ENCODE measurements at places on chromosomes 1 and 21. TPM values are rescaled to one million over a fixed set of nuclear protein-coding genes. Genes with fewer than 3 reads are reported as not detected.
A peak's percentile ranks its signal among the peaks of the same experiment; 100 is the strongest.

Gene SZRD1
- 48.7 TPM for total RNA-seq

GRCh38 chr1:7430691-7431090 lies 340.4 kb upstream of the VAMP3 start:
- no peak for DNase-seq

- peak; percentile 54 for DNase-seq
Measured at GRCh38 chr1:161071886-161072371, 2.2 kb upstream of the ARHGAP30 start.

Gene OLFML2B
- 0.17 TPM for total RNA-seq

DNA sequence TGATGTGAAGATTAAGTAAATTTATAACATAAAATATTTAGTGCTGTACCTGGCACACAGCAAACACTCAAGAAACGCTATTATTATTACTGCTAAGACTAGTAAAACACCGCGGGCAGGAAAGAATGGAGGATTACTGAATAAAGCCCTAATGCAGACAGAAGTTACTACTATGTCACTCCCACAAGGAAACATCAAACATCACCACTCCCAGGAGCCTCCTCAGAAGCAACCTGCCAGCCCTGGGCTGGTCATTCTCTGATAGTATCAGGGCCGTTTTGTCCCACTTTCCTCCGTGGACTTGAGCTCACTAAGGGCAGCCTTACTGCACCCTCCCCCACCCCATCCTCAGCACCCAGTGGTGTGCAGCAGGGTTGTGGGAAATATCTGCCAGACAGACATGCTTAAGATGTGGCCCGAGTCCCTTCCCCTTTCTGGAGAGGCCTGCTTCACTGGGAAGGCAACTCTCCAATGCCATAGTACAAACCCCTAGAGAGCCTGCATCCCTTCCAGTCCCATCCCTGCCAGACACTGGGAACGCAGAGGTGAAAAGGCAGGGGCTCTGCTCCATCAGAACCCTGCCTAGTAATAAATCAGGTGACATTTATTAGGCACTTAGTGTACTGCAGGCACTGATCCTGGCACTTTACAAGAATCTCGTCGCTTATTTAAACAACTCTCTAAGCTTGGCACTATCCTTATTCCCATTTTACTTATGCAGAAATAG lies 41.7 kb upstream of the ECE1 start:
- DNase-seq, result no peak

DNA sequence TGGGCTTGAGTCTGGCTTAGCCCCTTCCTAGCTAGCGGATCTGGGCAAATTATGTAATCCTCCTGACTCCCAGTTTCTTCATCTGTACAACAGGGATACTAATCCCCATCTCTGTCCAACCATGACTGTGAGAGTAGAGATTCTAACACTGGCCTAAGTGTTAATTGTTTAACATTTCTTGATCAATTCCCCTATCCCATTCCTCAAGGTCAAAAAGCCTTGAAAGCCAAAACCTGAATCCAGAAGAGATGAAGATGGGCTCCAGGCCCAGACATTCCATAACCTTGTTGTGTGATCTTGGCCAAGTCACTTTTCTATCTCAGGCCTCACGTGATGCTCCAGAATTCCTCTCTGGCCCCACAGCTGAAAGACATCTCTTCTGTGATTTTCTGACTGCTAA lies 18.8 kb upstream of the PHLDA3 start:
- DNase-seq, result no peak

Gene LMX1A
- not detected for total RNA-seq

Gene BTG3
- total RNA-seq, result 16.5 TPM

Gene TRIM67
- total RNA-seq, result not detected

- no peak for DNase-seq
Measured at GRCh38 chr1:63276624-63277023, 45.7 kb upstream of the FOXD3 start.

Gene NFIA
- total RNA-seq, result 12.4 TPM

DNA sequence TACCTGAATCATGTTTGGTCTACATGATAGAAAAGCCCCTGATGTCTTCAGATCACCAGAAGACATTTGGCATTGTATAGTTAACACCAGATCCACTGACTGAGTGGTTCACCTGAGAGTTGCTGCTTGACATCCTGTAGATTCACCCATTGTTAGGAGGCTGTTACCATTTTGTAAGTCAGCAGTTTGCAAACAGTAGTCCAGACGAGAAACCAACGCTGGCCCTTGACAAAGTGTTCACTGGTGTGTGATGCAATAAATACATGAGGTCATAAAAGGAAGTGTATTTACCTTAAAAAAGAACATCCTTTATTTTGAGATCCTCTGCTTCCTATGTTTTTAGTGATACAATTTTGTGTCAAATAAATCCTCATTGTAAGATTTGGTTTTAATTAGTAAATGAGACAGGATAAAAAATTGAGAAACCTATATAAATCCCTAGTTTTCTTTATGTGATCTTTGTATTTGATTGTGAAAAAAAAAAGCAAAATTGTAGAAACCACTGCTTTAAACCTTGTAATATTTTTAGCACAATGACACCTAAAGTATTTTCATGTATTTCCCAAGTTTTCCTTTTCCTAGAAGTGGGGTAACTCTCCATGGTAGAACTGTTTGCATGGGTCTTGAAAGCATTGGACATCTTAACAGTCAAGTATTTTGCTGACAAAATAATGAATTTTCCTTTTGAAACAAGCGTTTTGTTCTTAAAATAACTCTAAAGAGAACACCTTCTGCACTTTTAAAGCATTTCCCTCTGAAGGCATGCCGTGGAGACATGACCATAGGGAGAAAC lies 204.3 kb downstream of the FGGY start:
- no peak for DNase-seq

GRCh38 chr1:240475832-240476231 lies 136.1 kb downstream of the GREM2 start:
- no peak for DNase-seq

GRCh38 chr1:11898831-11899467 lies 27.3 kb downstream of the KIAA2013 start:
- DNase-seq, result peak; percentile 34

- peak; percentile 10 for DNase-seq
Measured at GRCh38 chr1:203045821-203046594, 19.7 kb downstream of the PPFIA4 start.

DNA sequence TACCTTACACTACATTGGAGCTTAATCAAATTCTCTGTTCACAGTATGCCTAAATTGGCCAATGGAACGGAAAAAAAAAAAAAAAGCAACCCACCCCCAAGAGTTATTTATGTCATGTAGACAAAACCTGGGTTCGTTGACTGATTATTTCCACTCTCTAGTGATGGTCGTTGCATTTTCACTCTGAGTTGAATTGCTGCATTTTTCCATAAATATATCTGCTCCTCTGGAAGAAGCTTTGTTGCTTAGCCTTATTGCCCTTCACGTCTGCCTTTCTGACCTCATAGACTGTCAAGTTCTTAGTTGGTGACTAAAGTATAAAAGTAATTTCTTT lies 90.2 kb upstream of the RUNX1 start:
- no peak for DNase-seq

- no peak for DNase-seq
Measured at GRCh38 chr1:165443539-165444311, 1.2 kb downstream of the RXRG start.

GRCh38 chr1:246907472-246907871 lies 24.3 kb downstream of the AHCTF1 start:
- DNase-seq, result peak; percentile 82

DNA sequence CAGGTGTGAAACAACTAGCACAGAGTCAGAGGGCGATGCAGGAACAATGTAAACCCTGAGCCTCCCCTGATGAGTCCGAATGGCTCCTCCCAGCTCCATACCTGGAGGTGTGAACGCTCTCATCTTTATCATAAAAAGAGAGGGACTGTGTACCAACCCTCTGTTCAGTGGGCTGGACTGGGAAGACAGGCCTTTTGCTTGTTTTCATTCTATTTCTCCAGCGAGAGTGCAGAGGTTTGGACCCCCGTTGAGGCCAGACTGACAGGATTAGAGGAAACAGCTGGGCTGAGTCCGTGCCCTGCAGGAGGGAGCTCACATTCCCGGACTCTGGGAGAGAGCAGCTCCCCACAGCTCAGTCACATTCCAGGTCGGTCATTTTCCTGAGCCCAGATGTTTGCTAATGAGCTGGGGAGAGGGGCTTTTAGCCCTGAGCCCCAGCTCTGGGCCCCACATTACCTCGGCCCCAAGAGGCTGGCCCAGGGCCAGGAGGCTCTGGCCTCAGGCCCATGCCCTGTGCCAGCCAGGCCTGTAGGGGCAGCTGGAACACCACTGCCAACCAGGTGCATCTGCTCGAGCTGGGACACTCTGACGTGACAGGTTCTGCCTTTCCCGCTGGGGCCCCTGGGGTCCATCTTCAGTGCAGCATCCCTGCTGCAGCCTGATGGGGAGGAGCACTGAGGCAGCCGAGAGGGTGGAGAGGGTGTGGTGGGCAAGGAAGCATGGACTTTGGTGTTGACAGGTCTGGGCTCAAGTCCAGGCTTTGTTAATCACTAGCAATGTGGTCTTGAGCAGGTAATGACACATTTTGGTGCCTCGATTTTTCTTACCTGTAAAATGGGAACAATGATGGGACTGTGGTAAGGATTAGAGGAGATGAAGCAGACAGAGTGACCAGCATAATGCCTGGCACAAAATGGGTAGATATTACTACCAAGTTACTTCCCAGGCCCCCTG lies 3.5 kb upstream of the NBL1 start:
- peak; percentile 49 for DNase-seq

Gene CFHR4
- not detected for total RNA-seq

Gene NTMT2
- total RNA-seq, result not detected

DNA sequence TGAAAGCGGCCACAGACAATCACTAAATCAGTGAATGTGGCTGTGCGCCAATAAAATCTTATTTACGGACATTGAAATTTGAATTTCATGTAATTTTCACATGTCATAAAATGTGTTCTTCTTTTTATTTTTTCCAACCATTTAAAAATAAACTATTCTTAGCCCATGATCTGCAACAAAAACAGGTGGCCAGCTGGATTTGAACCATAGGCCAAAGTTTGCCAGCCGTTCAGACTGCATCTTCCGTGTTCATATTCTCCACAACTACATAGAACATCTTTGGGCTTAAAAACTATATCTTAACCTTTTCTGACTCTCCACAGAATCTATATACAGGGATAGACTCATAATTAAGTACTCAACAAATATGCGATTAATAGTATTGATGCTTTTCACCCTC lies 81.2 kb upstream of the RALGPS2 start:
- DNase-seq, result no peak

DNA sequence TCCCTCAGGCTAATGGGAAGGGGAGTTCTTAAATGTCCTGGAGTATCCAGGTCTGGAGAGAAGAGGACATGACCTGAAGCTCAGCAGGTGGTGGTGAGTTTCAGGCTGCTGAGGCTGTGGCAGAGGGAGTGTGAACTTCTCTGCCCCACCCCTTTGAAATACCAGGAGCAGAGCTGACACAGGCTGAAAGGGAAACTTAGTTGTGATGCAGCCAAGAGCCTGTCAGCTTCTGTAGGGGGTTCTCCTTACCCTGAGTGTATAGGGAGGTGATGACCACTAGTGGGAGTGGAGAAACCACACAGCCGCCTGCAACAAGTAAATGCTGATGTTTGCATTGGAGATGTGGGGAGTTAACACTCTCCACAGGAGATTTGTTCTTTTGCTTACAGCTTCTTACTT lies 152.3 kb downstream of the FCRL5 start:
- no peak for DNase-seq

GRCh38 chr1:180157576-180158057 lies 2.9 kb downstream of the QSOX1 start:
- DNase-seq, result peak; percentile 41

- no peak for DNase-seq
Measured at GRCh38 chr1:29120367-29120766, 3.3 kb downstream of the TMEM200B start.

- no peak for DNase-seq
Measured at GRCh38 chr1:177964336-177964735, 5.5 kb downstream of the SEC16B start.

DNA sequence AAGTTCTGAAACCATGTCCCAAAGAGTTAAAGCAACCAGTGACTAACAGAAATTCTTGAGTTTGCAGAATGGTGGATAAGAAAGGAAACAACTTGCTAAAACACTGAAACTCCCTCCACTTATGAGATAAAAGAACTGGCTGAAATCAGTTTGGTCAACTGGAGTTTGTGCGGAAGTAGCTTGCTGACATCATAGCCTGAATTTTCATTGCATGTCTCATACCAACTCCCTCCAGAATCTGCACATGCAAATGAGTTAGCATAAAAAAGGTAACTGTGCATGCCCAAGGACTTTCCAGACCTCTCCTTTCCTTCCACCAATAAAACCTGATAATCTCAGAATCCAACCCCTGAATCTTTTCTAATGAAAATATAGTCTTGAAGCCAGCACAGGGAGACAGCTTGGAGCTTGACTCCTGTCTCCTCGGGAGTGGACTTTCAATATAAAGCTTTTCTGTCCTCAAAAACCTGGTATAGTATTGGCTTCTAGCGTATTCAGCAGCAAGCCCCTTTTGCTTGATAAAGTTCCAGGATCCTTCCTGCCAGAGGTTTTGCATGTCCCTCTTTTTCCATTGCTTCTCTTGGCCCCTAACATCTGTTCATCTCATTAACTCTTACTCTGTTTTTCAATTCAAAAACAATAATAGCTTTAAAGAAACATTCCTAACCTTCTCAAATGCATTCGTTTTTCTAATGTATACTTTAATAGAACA lies 785.8 kb upstream of the ADGRL4 start:
- no peak for DNase-seq

GRCh38 chr21:34183331-34183928 lies 110.1 kb downstream of the MRPS6 start:
- DNase-seq, result no peak

- DNase-seq, result no peak
Measured at GRCh38 chr1:93205892-93206566, 25.5 kb downstream of the CCDC18 start.

Gene ARMH1
- not detected for total RNA-seq

DNA sequence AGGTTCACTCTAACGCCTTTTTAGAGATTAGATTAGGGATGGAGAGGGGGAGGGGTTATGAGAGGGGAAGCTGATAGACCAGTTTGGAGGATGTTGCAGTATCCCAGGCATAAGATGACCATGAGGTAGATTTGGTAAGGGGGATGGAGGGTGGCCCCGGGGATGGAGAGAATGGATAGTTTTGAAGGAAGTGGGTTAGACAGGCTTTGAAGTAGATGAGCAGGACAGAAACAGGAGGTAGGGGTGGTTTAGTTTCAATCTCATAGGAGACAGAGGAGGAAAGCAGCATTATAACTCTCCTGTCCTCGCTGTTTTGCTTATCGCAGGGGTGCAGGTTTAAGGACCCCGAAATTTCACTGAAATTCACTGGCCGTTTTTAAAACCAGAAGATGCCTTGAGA lies 11.8 kb downstream of the UBIAD1 start:
- no peak for DNase-seq

Gene PCP4L1
- not detected for total RNA-seq

Gene IQGAP3
- total RNA-seq, result 7.3 TPM

- DNase-seq, result no peak
Measured at GRCh38 chr1:165855010-165855838, 27.8 kb downstream of the UCK2 start.

DNA sequence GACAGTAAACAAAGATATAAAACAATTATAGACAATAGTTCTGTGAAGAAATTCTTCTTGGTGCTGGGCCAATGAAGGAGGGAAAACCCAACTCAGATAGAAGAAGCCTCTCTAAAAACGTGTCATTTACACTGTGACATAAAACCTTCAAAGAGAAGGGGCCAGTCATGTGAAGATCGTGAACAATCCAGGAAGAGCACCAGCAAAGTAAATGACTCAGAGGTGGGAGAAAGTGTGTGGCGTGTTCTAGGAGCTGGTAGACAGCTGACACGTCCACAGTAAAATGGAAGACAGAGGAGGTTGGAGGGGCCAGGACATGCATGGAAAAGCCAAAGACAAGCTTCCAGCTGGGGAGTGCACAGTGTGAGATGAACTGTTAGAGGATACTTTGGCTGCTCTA lies 143.6 kb downstream of the VAV3 start:
- peak; percentile 27 for DNase-seq

Gene C1orf94
- total RNA-seq, result not detected
